ENCODE measurements at places on chromosomes 7 and 10.

DNA sequence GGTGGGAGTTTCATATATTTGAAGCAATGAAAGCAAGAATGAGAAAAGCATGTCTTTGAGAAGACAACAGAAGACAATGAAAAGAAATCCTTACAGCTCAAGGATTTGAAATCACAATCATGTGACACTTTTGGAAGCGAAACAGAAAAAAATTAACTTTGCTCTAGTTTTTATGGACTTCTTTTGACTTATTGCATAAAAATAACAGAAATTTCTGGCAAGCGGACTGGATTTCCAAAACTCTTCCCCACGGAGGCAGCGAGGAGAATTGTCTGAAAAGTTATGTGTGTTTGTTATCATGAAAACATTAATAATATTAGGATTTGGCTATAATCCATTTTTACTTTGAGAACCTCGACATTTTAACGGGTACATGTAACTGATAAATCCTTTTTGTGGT is 223.3 kb downstream of the LRMDA start:
- DNase-seq = no peak

DNA sequence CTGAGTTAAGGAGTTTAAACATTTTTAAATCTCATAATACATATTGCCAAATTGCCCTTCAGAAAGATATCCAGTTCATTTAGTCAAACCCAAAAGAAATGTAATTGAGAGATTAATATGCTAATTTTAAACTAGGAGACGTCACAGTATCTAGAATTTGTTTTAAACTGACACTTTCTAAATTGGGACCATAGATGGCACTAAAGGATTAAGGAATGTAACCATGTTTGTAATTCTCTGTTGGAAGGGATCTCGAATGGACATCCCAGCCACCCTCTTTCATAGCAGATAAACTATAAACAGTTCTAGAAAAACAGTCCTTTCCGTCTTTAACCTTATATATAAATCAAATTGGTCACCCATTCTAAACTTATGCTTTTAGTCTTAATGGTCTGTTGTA is 30.0 kb upstream of the SAMD9L start:
- DNase-seq = no peak

DNA sequence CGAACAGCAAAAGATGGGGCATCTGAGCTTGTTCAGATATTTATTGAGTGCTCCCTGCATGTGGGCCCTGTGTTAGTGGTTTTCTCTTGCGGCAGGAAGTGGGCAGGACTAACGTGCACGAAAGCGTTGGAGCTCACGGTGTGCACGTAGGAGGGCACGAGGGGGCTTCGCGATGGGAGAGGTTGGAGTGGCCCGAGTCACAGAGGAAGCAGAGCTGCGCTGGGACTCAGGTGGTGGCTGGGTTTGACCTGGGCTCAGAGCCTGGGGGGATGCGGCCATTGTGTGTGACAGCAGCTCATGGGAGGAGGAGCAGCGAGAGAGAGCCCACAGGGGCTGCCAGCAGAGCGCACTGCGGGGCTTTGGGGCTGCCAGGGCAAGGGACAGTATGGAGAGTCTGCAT is 7.7 kb downstream of the ZSCAN25 start:
- DNase-seq = peak; percentile 24

GRCh38 chr10:5584895-5585516 is 60.2 kb downstream of the CALML3 start:
- DNase-seq = no peak

DNA sequence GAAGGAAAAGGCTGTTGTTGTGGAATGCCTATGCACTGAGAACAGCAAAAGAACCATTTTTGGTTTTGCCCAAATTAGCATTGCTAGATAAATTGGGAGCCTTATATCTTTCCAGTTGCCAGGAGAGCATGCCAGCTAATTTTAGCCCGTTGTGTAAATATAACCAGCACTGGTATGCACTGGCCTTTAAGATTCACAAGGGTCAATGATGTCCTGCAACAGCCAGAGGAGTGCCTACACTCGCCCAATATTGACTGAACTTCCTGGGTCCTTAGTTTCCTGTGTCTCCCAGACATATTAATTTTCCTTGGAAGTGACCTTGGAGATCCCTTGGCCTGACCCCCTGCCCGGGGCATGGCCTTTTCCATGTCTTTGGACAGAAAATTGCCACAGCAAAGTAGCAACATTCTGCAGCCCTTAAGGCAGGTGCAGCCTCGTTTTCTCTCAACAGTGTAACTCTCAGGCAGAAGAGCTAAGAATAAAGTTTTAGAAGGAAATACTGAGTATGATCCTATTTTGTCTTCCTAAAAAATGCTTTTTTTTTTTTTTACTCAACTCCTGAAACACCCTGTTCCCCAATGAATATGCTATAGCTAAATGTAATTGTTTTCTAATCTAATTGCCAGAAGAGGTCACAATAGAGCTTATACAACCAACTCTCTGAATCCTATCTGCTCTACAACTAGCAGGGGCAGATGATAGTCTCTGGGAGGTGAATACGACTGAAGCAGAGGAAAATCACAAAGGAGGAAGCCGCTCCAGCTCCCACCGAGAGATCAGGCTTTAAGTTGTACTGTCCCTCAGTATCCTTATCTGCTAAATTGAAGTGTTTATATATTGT is 131.9 kb upstream of the PCGF5 start:
- DNase-seq = no peak

GRCh38 chr10:92627845-92628480 is 35.0 kb downstream of the KIF11 start:
- DNase-seq = no peak

GRCh38 chr7:103989785-103990767 is 618 bp upstream of the RELN start:
- no peak for DNase-seq

DNA sequence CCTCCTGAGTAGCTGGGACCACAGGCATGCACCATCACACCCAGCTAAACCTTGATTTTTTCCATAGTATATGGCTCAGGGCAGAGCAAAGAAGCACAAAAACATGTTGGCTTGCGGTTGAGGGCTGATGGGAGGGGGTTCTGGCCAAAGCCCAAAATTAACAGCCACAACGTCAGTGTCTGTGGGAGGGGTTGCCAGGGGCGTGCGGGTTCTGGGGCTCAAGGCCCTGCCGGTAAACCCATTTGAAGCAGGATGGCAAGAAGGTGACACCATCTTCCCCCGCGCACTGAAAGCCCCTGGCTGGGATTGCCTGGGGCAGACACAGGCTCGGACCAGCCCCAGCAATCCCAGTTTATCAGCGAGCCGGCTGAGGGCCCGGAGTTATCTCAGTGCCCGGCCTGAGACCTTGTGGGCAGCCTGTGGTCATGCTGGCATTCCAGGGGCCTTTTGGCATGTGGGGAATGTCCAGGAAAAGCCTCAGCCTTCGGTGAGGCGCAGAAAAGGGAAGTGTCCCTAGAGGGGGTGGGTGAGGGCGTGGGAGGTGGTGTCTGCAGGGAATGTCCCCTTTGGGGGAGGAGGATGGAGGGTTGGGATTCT is 167.7 kb upstream of the TNRC18 start:
- no peak for DNase-seq

DNA sequence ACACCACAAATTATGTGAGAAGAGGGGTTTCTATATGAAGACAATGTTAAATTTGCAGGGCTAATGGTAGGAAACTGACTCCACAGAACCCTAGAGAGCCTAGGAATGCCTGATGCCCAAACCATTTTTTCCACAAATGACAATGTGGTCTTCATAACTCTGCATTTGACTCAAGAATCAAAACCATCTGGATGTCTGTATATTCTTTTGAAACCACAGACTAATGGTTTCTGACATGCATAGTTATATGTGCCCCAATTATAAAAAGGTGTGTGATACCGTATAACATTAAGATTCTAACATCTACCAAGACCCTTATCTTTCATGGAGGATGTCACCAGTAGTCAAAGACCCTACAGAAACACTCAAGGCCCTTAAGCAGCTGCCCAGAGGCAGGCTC is 20.3 kb downstream of the SEC61G start:
- no peak for DNase-seq

- DNase-seq = no peak
Observed at GRCh38 chr10:72146559-72147323, 58.4 kb upstream of the SPOCK2 start.

- no peak for DNase-seq
Observed at GRCh38 chr7:95577137-95577536, 19.2 kb downstream of the PDK4 start.

DNA sequence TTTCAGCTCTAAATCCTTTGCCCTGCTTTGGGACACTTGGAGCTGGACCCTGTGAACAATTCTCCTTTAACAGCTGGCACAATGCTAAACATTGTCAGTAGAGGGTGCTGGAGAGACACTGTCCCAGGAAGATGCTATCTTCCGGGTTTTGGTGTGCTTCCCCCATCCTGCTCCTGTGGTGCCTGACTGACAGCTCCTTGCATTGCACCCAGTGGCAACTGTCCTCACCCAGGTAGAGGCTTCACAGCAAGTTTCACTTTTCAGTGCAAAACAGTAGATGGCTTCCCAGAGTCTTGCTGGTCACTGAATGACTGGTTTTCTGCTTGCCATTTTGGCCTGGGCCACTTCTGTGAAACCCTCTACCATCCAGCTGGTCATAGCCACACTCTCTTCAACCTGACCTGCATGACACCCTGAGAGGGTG is 77.3 kb downstream of the CDC14C start:
- DNase-seq = no peak

DNA sequence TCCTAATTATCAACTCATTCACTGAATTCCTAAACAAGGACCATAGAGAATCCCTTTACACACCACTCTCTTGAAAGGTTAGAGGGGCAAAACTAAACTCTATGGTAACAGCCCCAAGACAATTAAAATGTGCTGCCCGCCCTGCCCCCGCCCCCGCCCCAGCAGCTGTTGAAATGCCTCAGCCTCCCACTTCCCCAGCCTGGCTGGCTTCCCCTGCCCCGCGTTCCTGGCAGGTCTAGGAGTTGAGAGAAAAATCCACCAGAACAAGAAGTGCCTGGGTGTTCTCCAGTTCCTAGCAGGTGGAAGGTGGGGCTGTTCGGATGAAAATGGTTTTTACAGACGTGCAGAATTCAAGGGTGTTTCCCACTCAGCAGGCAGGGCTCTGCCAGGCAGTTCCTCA is 109.5 kb upstream of the ZEB1 start:
- DNase-seq = no peak

- DNase-seq = no peak
Observed at GRCh38 chr10:89475591-89475998, 59.8 kb downstream of the SLC16A12 start.

GRCh38 chr7:83065714-83066113 is 97.0 kb downstream of the PCLO start:
- no peak for DNase-seq

DNA sequence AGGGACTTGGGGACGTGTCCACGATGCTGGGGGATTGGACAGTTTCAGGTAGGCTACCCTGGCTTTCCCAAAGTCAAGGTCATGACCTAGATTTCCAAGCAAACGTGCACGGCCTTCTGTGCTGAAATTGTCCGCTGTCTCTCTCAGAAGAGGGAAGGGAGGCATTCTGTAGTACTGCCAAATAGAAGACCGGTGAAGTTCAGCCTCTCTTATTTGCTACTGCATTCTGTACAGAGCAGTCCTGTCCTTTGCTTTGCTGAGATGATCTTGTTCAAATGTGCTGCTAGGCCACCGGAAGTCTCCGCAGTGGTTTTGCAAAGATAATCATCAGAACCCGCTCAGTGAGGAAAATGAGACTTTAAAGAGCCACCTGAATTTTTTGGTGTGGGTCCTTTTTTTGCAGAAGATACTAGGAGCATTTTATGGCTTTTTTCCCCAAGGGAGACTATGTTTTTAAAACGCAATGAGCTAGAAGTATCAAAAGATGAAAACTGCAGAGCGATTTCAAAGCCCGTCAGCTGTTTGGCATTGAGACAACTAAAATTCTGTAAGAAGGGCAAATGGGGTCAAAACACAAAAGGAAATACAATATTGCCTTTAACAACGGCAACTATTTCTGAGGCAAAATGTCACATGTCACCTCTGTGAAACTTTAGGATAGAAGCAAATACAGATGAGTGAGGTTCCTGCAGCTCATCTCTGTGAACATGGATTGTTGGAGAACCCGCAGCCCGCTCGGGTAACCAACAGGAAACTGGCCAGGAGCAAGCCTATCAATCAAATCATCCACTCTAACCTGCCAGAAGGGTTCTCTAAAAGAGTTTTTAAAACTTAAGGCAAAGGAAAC is 1.3 kb upstream of the NMT2 start:
- DNase-seq = no peak

DNA sequence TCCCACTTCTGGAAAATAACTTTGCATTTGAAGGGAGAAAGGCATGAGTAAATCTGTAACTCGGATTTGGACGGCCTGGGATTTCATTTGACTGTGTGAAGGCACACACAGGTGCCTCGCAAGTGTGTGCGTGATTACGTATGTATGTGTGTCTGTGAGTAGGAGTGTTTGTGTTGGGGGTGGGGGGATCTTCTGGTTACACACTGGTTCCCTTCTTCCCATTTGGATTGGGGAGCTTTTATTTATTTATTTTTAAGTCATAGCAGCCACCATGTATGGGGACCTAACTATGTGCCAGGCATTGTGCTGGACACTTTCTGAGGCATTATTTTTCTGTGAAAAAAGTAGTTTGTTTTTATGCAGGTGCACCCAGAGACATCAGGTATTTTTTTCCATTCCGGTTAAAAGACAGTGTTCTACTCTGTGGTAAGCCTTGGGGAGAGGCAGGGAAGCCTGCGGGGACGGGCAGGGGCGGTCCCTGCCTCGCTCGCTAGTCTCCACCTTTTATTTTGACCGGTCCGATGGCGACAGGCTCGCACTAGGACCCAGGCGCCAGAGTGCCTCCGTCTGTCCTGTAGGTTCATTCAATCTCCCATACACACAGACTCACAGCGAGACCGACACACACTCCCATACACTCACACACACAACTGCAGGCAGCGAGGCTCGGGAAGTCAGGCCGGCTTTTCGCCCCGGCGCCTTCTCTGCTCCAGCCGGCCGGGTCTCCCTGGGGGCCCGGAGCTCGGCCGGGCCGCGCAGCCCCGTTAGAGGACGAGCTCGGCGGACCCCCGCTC is at the start of gene MXI1:
Gene MXI1 (plus strand): TSS at position 595 of the 794 bp plus-strand sequence. CDS start 204 bp downstream, outside the sequence.
- no peak for DNase-seq

GRCh38 chr10:82866424-82867020 is 991.5 kb downstream of the NRG3 start:
- no peak for DNase-seq

DNA sequence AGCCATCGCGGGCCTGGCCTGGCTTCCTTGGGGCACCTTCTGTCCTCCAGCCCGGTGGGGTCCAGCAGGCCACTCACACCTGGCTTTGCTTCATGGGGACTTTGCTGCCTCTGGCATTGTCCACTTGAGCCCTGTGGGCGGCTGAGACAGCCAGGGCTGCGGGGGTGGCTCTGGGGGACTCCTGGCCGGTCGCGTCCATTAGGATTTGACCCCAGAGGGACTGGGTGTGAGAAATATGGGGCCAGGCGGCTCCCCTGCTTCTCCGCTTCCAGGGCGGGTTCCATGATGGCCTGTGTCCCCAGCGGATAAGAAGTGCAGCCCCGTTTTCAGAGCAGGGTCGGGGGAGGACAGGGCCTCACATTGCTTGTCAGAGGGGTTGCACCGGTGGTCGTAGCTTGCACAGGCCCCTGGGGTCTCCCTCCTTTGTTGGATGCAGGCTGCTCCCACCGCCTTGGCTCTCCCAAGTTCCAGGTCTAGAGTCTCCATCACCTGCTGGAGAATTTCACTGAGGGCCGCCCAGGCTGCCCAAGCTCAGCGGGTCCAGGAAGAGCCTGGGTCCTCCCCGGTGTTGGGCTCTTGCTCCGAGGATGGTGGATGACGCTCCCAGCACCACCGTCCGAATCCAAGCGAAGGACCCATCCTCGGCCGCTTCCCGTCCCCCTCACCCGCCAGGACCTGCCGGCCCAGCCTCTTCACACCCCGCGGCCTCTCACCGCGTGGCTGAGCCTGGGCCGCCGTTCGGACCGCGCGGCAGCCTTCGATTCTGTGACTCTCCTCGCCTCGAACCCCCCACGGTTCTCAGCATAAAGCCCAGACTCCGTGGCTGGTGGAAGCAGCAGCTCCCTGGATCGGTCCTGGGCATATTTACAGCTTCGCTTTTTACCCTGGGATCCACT is 140.1 kb downstream of the DYNC2I1 start:
- no peak for DNase-seq
